Motor neuron (in vitro differentiated cells): ENCODE measurements at places on chromosomes 4 and X.

DNA sequence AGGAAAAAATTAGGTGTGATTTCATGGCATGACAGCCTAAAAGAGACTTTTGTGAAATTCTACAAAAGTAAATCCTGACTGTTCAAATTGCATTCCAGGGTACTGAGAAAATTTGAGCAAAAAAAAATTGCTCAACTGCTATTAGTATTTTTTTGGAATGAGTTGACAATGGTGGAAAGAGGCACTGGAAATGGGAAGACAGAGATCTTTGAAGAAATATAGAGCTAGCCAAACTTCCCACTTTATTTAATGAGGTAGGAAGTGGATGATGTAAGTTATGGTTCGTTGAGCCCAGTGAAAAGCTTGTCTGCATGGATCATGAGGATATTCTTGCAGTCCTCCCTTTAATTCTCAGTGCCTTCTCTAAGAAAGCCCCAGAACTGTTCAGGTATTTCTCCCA, 183.8 kb downstream of the PTTG2 start:
- ATAC-seq, result no peak

- ATAC-seq, result peak; percentile 79
Observed at GRCh38 chr4:55358668-55359067, 12.6 kb downstream of the SRD5A3 start.

DNA sequence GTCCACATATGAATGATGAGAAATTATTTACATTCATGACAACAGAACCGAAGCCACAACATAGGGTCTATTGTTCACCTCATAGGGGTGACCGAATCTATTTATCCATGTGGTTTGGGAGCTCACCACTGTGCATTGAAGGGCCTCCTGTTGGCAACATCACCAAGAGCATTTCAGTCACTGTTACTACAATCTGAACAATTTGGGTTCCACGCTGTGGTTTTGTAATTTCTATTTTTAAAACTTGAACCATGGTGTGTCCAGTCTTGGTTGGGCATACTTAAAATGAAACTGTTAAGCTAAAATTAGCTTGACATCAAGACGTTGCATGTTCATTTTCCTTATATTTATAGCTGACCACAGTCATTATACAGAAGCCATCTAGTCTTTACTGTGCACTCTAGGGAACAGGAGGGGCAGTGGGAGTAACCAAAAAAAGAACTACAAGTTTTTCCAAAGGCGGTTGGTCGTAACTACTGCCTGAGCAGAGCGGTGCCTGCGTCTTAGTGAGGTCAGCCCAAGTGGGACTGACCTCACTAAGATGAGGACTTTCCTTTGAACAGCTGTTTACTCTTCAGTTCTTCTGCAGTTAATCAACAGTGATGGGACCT, 192.1 kb downstream of the SPRY1 start:
- no peak for ATAC-seq

DNA sequence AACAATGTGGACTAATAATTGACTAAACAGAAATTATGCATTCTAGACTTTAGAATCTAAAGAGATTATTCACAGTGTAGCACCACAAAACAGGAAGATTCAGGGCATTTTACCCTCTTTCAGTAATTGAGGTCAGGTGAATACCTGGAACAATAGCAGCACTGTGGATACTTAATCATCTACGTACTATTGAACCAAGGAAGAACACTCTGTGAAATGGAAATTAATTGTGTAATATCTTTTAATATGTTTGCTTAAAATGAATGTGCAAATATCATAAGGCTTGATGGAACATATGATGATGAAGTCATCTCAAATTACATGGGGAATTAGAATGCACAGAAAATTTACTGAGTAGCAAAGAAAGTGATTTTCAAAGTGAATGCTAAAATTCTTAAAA, 68.5 kb upstream of the MAP9 start:
- peak; percentile 26 for ATAC-seq

GRCh38 chrX:17336377-17336776, 38.6 kb upstream of the NHS start:
- ATAC-seq, result no peak

- ATAC-seq, result no peak
Observed at GRCh38 chr4:71262161-71262560, 76.7 kb upstream of the SLC4A4 start.

GRCh38 chr4:2072971-2073807, 14.1 kb downstream of the NAT8L start:
- no peak for ATAC-seq

- no peak for ATAC-seq
Observed at GRCh38 chrX:13369256-13370030, 49.6 kb upstream of the ATXN3L start.

GRCh38 chr4:118005883-118006282, 28.4 kb upstream of the NDST3 start:
- ATAC-seq, result peak; percentile 69

- no peak for ATAC-seq
Observed at GRCh38 chr4:39978904-39979303, 1.2 kb upstream of the PDS5A start.

DNA sequence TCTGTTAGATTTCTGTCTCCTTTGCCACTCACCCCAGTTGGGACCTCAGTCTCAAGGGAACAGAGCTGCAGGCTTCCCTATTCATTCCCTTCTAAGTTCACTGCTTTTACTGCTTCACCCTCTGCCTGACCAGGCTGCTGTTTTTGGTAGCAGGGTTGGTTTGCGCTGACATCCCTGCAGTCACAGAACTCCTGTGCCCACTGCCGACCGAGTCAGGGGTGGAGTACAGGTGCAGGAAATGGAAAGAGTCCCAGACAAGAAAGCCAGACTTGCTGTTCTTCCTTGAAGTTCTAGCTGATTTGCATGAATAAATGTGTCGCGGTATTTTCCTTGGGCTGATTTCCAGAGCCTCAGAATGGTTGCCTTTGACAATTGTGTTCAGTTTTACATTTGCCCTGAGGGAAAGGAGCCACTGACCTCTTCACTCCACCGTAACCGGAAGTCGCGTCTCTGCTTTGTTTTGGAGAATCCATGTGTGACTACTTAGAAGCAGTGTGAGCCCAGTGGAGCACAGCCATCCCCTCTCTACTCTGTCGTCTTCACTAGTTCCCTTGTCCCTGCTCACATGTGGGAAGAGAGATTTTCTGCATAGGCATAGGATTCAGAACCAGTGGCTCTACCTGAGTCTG, 84.8 kb downstream of the TNIP2 start:
- peak; percentile 72 for ATAC-seq

DNA sequence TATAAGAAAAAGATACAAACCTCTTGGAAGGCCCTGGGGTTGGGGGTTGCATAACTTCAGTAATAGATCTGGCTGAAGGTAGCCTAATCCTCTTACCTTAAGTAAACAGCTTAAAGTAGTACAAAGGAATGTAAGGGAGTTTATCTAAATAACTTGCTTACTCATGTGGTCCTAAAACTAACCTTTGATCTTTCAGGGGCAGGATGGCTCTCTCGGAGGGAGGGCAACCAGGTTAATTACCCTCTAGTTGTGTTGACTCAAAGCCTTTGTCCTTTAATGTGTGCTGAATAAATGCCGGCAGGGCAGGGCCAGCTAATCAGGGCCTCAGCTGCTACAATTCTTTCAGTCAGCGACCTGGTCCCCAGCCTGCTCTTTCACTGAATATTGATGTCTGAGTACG, 822.0 kb upstream of the SLIT2 start:
- no peak for ATAC-seq

DNA sequence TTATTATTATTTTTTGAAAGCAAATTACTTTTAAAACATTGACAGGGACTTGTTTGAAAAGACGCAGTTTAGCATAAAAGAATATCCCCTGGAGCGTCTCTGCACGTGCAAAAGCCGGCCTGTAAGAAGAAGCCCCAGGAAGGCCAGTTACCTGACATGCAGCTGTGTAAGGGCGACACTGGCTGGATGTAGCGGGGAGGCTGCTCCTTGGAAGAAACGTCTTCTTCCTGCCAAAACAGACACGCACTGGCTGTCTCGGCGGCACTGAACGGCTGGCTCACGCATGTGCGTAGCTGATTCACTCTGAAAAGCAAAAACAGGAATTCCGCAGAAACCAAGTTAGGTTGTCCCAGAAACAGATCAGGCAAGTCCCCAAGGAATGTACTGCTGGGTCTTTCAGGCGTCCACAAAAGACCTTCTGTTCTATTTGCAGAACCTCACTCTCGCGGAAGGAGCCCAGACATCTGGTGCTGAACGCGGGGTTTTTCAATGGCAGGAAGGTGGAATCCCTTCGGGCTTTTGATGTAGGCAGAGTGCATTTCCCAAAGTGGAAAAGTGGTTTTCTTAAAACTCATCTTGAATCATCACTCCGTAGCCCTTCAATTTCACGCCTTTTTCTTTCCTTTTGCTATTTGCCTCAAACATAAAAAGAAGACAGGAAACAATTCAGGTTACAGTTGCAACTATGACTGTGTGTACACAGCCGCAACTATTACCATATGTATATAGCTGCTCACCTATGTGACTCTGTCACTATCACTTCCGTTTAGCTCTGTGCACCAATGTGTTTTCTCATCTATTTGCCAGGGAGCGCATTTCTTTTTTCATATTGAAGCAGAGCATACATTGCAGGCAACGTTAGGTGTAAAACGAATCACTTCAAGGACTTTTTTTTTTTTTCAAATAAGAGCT, 38.1 kb upstream of the ARSH start:
- peak; percentile 64 for ATAC-seq

DNA sequence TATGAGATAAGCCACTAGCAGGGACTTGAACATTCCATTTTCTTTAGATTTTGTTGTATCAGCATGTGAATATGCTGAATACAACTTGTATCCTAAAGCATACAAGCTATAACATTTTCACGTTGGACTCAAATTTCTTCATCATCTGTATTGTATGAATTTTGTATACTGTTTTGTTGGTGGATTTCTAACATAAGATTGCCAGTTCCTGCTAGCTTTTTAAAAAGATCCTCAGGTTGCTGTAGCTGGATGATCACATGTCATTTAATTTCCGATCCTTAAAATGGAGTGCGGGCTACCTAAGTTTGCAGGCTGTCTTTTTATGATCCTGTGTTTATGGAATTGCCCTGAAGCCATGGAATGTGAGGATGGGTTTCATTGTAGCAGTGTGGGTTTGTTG, 6.9 kb downstream of the PDLIM5 start:
- no peak for ATAC-seq

DNA sequence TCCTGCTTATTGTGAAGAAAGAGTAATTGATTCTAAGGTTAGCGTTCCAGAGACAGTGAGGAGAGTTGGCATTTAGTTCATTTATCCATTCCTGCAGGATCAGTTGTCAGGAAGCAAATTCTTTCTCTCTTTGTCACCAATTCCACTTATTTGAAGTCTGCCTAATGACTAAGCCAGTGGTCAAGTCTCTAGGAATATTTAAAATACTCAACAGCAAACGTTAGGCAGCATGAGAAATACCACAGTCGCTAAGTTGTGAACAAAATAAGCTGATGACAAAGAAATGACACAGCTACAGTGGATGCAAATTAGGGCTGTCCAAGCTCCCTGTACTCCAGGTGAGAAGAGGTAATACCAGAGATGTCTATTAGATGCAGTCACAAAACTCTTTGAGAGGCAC, 6.6 kb upstream of the MAGEB17 start:
- ATAC-seq, result peak; percentile 48

- no peak for ATAC-seq
Observed at GRCh38 chrX:16587836-16588235, 62.1 kb upstream of the S100G start.
